ENCODE measurements at places on chromosomes 1 and 21. TPM values are rescaled to one million over a fixed set of nuclear protein-coding genes. Genes with fewer than 3 reads are reported as not detected.

- no peak overlapping the region for H3K27ac ChIP-seq
- no peaks in the 10 kb centered on the region for H3K36me3 ChIP-seq
- H3K4me1 ChIP-seq: no peaks in the 10 kb centered on the region
Observed at GRCh38 chr1:96416701-96417444, 304.7 kb upstream of the PTBP2 start.

GRCh38 chr1:172845371-172845770, 186.5 kb downstream of the FASLG start:
- no peak overlapping the region for H3K27ac ChIP-seq
- no peak overlapping the region for H3K4me3 ChIP-seq
- no peaks in the 10 kb centered on the region for H3K36me3 ChIP-seq

DNA sequence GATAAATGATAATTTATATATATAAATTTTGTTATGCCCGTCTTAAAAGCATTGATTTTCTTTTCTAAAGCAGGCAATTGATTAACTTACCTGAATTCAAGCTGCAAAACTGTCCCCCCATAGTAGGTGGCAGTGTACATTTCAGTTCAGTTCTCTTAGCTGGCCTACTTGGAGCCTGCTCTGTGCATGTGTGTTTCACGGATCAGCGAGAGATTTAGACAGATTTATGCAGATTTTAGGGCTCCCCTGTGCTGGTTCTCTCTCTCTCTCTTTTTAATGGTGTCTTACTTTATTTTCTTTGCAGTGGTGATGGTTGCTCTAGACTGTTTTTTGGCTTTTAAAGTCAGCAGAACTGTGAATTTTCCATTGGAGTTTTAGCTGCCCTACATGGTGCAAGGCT, 30.7 kb downstream of the CLIC4 start:
- H3K4me3 ChIP-seq: no peak overlapping the region
- no peaks in the 10 kb centered on the region for H3K27me3 ChIP-seq
- H3K4me1 ChIP-seq: no peaks in the 10 kb centered on the region
- DNase-seq: no peak
- no peak overlapping the region for H3K27ac ChIP-seq

Gene TTC22
- total RNA-seq: not detected

Gene LMO4
- total RNA-seq: 45.7 TPM

All from aorta (tissue), 5 donors.